ENCODE measurements at places on chromosomes 1 and 21.

- no peak for DNase-seq
These were observed 236.2 kb upstream of the NRIP1 start for GRCh38 chr21:15301014-15301413.

GRCh38 chr1:174448974-174449373, 1.2 kb downstream of the GPR52 start:
- DNase-seq: no peak

- DNase-seq: no peak
These were observed 96.3 kb downstream of the BCAR3 start for GRCh38 chr1:93585059-93585966.

GRCh38 chr1:205748403-205749233, 1.4 kb downstream of the NUCKS1 start:
- peak; percentile 52 for DNase-seq

DNA sequence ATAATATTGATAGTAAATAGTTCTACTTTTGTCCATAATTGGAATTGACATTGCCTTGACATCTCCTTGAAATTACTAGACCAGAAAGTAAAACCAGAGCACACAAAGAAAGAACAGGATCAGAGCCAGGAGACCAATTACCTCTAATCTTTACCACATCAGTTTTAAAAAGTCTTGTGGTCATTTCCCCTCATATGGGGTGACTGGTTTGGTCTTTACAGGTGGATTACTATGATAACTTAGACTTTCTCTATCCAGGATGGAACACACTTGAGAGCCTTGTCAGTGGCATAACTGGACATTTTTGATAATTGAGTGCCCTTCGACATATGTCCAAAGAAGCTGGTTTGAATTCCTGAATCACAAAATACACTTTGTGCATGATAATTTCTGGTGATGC, 1148.1 kb upstream of the NCAM2 start:
- no peak for DNase-seq

DNA sequence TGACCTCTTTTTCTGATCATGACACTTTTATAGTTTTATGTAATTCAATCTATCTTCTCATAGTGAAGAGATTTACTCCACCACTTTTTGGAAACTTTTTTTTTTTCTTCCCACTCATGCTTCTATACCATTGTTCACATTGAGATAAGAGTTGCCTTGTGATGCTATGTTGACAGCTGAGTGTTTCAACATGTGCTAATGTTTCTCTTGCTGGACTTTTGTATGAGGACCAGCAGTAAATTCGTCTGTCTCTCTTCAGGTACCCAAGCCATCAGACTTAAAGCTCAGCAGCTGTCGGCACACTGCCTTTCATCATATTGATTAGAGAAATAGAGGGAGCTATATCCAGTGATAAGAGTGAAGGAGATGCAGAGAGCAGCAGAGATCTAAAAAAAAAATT, 227.0 kb downstream of the GRIK1 start:
- DNase-seq: no peak

GRCh38 chr1:94862718-94863117, 42.6 kb downstream of the SLC44A3 start:
- DNase-seq: no peak

DNA sequence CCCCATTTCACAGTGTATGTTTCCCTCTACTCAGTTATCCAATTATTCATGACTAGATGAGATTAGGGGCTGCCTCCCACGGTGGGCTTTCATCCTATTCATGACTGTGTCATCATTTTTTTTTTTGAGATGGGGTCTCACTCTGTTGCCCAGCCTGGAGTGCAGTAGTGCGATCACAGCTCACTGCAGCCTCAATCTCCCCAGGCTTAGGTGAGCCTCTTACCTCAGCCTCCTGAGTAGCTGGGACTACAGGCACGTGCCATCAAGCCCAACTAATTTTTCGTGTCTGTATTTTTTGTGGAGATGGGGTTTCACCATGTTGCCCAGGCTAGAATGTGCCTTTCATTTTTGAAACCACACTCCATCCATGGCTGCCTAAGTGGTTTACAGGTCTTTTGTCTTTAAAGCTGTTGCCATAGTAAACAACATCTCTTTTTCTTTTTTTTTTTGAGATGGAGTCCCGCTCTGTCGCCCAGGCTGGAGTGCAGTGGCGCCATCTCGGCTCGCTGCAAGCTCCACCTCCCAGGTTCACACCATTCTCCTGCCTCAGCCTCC, 60.0 kb downstream of the PIK3CD start:
- DNase-seq: no peak

DNA sequence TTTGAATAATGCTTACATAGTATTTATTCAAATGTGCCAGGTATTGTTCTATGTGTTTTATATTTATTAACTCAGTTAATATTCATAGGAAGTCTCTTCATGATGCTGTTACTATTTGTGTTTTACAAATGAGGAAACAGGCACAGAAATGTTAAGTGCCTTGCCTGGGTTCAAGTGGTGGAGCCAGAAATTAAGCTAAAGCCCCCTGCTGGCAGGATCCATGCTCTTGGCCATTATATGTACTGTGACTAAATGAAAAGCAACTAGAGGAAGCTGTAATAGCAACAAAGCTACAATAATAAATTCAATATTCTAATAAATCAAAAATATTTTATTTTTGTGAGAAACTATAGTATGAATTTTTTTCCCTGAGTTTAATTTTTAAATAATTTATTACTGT, 30.0 kb downstream of the IARS2 start:
- DNase-seq: peak; percentile 23

DNA sequence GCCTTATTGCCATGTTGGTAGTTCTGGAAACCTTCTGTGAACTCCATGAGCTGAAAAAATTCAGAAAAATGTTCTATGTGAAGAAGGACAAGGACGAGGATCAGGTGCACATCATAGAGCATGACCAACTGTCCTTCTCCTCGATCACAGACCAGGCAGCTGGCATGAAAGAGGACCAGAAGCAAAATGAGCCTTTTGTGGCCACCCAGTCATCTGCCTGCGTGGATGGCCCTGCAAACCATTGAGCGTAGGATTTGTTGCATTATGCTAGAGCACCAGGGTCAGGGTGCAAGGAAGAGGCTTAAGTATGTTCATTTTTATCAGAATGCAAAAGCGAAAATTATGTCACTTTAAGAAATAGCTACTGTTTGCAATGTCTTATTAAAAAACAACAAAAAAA, 57.4 kb downstream of the KCNK1 start:
- no peak for DNase-seq

- DNase-seq: no peak
These were observed 178.6 kb downstream of the SLC45A1 start for GRCh38 chr1:8496473-8496872.

DNA sequence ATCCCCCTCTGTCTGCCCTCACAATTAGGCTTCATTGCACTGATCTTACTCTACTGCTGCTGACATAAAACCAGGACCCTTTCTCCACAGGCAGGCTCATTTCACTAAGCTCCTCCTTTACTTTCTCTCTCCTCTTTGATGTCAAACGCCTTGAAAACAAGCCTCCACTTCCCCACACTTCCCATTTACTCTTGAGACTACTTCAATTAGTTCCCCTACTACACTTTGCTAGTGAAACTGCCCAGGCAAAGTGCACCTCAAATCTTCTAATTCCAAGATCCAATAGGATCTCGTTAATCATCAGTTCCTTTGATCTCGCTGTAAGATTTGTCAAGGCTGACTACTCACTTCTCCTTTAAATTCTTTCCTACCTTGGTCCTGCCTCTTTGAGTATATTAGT, 5.9 kb upstream of the CDC20 start:
- no peak for DNase-seq

- DNase-seq: no peak
These were observed 11.2 kb downstream of the HMGCL start for GRCh38 chr1:23814016-23814415.

- peak; percentile 35 for DNase-seq
These were observed 10.3 kb downstream of the NFIA start for GRCh38 chr1:61092642-61093041.

DNA sequence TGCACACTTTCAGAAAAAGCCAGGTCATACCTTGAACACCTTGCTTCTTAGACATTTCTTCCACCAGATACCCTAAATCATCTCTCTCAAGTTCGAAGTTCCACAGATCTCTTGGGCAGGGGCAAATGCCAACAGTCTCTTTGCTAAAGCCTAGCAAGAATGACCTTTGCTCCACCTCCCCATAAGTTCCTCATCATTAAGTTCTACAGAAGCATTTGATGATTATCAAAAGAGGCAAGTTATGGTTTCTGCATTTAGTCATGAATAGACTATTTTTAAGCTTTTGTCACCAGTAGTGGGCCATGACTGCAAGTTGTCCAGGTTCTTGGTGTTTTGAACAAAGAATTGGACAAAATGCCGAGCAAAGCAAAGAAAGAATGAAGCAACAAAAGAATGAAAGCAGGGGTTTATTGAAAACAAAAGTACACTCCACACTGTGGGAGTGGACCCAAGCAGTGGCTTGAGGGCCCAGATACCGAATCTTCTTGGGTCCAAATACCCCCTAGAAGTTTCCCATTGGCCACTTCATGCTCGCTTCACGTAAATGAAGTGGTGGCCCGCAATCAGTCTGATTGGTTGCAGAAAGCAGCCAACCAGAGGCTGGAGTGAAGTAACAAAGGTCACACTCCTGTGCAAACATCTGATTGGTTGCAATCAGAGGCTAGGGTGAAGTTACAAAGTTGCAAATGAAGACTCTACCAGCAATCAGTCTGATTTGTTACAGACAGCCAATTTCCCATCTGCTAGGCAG, 9.8 kb upstream of the EGLN1 start:
- no peak for DNase-seq

DNA sequence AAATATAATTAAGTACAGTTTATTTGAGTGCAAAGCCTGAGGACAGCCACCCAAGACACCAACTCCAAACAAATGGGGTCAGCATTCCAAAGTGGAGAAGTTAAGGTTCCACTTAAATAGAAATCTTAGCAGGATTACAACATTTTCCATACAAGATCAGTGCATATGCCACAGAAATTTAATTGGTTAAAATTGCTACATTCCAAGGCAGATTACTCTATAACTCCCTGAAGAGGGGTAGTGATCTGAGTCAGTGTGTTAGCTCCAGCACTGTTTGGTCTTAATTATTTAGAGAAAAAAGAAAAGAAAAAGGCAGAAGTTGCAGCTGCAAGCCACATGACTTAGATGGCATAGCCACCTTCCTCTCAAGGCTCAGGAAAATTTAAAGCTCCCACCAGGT, 297.5 kb downstream of the HHIPL2 start:
- no peak for DNase-seq

GRCh38 chr1:29424266-29424665, 187.9 kb downstream of the PTPRU start:
- no peak for DNase-seq

GRCh38 chr1:59083946-59084865, 212.7 kb upstream of the FGGY start:
- DNase-seq: no peak

DNA sequence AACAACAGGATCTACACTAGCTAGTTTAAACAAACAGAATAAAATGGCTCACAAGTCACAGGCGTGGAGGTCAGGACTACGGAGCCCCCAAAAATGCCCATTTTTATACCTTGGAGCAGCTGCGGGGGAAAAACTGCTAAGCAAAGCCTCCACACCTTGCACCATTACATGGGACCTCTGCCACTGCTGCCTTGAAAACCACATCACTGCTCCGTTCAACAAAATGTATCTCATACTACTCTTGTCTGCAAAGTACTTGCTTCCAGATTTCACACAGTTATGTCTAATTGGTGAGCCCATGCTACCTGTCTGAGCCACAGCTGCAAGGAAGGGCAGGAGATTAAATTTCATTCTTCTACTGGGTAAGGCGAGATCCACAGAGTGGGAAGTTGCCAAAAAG, 24.4 kb downstream of the MRPL39 start:
- DNase-seq: no peak

GRCh38 chr1:109622137-109622892, 2.7 kb downstream of the AMPD2 start:
- no peak for DNase-seq

GRCh38 chr1:113292603-113293255, 97.6 kb upstream of the MAGI3 start:
- DNase-seq: no peak

- DNase-seq: no peak
These were observed 19.2 kb downstream of the AGPAT3 start for GRCh38 chr21:43884012-43884860.

GRCh38 chr1:79711001-79711431, 704.5 kb upstream of the ADGRL4 start:
- DNase-seq: no peak

- no peak for DNase-seq
These were observed 177.3 kb downstream of the CACNA1E start for GRCh38 chr1:181660621-181661020.

DNA sequence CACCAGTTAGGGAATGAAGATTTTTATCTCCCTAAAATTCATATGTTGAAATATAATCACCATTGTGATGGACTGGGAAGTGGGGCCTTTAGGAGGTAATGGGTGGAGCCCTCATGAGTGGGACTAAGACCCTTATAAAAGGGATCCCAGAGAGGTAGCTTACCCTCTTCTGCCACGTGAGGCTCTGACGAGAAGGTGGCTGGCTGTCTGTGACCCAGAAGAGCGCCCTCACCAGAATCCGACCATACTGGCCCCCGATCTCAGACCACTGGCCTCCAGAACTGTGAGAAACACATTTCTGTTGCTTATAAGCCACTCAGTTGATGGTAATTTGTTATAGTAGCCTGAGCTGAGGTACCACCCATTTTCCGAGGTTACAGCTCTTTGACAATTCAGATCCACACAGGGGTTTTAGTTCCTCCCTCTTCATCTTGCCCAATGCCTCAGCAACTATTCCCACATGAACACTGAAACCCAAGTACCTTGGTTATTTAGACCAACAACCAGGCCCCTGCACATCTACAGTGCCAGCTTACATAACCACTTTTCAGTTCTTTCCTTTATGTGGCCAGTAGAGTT, 27.6 kb upstream of the HUNK start:
- no peak for DNase-seq

DNA sequence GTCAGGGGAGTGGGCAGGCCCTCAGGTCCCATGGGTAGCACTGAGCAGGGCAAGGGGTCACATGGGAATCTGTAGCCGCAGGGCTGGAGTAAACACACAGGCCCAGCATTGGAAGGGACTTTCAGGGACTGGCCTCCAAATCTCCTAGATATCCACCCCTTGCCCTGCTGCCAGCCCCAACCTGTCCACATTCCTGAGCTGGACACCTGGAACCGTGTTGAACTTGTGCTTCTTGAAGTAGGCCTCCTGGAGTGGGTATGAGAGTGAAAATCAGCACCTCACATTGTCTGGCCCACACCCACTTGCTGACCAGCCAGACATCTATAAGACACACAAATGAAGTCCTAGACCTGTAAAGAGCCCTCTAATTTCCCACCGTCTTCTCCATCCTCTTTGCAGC, 7.7 kb downstream of the POMGNT1 start:
- no peak for DNase-seq

- DNase-seq: no peak
These were observed 21.2 kb upstream of the LRRC8C start for GRCh38 chr1:89611721-89612120.

- DNase-seq: no peak
These were observed 8.9 kb upstream of the OPRD1 start for GRCh38 chr1:28803051-28803450.

- peak; percentile 83 for DNase-seq
These were observed 689.6 kb downstream of the USP25 start for GRCh38 chr21:16419188-16419921.

- DNase-seq: no peak
These were observed 7.4 kb downstream of the GPR137B start for GRCh38 chr1:236149696-236150228.
